ENCODE measurements at places on chromosomes 3 and 15.

DNA sequence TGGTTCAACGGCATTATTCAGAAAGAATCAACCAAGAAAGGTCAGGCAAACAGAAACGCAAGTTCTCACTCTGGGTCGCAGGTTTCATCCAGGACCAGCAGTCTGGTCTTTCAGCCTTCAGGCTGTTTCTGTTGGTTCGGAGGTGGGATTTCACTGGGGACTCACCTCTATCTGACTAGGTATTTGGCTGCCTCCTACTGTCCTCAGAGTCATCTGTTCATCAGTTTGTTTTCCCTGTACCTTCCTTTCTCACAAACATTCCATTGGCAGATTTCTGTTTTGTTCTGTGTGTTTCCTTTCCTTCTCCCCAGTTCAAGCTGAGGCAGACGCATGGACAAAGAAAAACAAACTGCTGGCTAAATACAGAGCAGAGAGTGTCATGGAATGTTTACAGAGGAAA lies 1046.6 kb upstream of the CFAP20DC start:
- DNase-seq = no peak

DNA sequence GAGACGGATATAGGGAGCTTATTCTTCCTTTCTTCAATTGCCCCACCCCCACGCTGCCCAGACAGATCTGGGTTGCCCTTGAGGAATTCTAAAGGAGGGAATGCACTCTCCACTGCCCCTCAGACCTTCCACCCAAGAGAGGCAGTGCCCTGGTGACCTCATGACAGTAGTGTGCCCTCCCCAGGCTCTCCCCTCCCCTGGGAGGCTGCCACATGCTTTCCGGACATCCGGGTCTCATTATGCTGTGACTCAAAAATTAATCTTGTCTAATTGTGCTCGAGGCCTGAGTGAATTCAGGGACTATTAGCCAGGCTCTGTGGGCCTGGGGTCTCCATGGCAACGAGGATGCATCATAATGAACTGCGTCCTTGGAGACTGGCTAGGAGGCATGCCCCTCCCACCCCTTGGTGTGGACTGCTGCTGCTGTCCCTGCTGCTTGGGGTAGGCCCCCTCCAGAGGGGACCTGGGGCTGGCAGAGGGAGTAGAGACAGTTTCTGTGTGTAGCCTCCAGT lies 20.8 kb downstream of the CORO2B start:
- DNase-seq = no peak

GRCh38 chr3:177657243-177657642 lies 460.0 kb upstream of the TBL1XR1 start:
- DNase-seq = no peak

DNA sequence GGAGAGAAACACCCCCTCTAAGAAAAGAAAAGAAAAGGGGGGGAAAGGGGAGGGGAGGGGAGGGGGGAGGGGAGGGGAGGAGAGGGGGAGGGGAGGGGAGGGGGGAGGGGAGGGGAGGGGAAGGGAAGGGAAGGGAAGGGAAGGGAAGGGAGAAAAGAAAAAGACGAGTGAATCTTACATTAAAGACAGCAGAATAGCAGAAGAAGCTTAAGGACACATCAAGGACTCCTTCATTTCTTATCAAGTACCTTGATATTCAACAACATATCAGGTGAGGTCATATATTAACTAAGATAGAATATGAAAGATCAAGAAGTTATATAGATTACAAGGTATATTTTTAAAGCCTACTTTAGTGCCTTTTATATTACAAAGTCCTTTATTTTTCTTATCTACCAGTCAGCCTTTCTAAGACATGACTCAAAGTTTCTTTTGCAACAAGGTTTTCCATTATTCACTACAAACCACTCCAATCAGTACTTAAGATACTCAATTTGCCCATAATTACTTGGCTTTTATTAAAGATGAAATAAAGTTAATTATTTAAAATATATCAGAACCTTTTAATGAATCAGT lies 17.7 kb upstream of the AADAC start:
- no peak for DNase-seq

DNA sequence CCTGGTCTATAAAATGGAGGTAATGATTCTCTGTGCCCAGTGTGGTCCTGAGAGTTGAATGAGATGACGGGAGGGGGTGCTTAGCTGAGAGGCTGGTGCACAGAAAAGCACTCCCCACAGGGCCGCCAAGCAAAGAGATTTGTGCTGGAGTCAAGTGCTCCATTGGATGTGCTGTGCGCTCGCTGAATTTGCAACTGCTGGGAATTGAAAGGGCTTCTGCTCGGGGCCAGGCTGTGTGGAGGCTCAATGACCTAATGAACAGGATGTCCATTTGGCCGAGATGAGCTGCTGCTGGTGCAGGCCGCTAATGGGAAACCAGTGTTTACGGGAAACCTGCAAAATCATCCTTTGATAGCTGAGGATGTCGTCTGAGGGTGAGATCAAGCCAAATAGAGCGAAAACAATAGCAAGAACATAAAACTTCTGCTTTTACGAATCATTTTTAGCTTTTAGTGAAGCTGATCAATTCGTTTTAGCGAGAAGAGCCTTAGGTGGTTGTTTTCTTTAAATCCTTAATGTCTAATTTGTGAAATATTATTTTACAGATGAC lies 211.7 kb downstream of the GABRG3 start:
- DNase-seq = no peak
